ENCODE measurements at places on chromosomes 16 and 17.

DNA sequence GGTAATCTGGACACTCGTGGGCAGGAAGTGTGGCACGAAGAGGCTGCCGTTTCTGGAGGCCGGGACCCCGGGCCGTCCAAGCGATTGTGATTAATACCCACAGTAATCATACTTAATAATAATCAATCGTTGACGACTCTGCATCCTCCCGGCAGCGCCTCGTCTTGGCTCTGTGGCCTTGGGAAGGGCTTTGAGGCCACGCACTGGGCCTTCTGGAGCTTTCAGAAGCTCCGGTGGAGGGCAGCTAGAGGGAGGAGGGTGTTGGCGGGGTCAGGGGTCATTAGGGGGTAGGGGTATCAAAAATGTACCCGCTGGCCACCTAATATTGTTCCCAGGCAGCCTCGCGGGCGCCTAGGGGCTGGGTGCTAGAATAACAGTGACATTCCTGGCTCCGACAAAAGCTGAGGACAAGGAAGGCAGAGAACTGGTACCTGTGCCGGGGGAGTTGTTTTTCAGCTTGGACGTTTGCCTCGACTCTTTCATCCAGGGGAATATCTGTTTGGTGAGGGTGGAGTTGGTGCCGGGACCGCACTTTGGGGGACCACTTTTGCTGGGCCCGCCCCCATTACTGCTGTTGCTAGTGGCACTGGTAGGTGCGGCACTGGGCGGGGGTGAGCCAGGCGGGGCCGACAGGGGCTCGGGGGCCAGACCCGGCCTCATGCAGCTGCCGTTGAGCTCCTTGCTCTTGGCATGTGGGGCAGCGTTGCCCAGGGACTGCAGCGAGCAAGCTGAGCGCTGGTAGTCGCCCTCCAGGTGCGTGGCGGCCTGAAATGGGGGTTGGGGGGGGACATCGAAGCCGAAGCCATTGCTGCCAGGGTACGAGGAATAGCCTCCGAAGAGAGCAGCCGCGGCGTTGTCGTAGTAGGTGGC lies 6.9 kb upstream of the HOXB2 start:
- DNase-seq: no peak

- no peak for DNase-seq
Observed at GRCh38 chr17:78267253-78268073, 36.0 kb downstream of the TMEM235 start.

DNA sequence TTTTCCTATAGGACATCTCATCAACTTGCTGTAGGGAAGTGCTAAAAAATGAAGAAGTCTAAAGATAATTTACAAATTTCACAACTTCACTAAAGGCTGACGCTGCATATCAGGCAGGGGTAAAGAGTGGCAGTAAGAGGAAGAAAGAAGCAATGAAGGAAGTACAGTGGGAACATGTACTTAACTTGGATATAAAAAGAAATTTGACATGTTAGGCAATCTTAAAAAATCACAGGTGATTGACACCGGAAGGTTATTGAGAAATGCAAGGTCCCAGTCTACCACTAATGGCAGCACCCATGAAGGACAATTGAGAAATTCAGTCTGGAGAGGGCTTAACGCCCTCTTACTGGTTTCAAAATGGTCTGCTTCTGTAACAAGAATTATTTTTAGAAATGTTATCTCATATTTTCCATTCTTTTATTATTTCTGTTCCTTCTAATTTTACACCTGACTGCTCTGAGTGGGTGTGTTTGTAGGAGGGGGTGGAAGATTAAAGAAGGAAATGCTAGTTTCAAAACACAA lies 358.1 kb downstream of the KCNJ2 start:
- DNase-seq: no peak

- DNase-seq: no peak
Observed at GRCh38 chr16:17339764-17340541, 130.8 kb downstream of the XYLT1 start.

- no peak for DNase-seq
Observed at GRCh38 chr16:10083301-10083700, 98.9 kb downstream of the GRIN2A start.

DNA sequence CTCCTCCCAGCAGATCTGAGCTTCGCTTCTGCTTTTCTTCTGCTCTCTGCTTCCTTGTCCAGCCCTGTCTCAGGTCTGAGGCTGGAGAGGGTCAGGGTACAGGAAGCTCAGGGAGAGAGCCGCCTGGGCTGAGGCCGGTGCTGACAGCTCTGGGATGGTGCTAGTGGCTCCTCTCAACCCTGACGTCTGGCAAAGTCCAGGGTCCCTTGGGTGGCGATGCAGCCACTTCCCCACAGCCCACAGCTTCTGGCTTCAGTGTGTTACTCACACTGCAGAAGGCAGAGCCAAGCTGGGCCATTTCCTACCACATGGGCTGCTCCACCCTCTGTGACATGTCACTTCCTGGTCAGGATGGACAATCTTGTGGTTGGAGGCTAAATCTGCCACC lies at the start of gene CD300C:
CD300C (minus strand) TSS at position 273 of the 388 bp plus-strand sequence. CDS start 333 bp downstream, outside the sequence.
- no peak for DNase-seq

DNA sequence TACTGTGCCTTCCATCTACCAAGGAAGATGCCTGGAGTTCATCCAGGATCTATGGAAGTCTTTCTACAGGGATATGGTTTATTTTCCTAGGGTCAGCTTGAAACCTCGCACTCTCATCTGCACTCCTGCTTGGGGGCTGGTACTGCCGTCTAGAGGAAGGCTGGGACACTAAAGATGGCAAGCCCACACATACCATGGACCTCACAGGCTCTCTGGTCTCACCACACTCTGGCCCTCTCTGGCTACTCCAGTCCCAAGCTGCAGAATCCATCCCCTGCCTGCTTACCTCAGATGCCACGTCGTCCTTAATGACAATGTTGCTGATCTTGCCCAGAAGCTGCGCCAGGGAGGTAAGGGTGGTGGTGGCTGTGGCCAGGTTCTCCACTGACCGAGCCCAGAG lies 2.1 kb upstream of the UNC119 start:
- no peak for DNase-seq

GRCh38 chr17:17740615-17741348 lies 59.5 kb downstream of the RAI1 start:
- no peak for DNase-seq

- DNase-seq: no peak
Observed at GRCh38 chr16:5589812-5590373, 492.3 kb upstream of the EEF2KMT start.

- DNase-seq: no peak
Observed at GRCh38 chr16:71933913-71934695, 38.8 kb downstream of the IST1 start.

DNA sequence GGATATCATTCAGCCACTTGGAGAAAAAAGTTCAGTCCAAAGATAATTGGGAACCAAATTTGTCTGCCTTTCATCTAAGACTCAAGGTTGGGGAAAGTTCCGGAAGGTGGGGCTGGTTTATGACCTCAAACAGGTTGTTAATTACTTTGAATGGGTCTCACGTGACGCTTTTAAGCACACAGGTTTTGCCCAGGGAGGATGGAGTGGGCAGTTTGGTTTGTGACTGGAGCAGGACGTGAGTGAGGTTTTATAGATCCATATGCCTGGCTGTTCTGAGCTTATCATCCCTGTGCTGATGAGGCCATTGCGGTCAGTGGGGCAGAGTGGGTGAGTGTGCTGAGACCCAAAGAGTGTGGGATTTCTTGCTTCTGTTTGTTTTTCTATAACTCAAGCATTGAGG lies 38.7 kb upstream of the GPRC5B start:
- no peak for DNase-seq

DNA sequence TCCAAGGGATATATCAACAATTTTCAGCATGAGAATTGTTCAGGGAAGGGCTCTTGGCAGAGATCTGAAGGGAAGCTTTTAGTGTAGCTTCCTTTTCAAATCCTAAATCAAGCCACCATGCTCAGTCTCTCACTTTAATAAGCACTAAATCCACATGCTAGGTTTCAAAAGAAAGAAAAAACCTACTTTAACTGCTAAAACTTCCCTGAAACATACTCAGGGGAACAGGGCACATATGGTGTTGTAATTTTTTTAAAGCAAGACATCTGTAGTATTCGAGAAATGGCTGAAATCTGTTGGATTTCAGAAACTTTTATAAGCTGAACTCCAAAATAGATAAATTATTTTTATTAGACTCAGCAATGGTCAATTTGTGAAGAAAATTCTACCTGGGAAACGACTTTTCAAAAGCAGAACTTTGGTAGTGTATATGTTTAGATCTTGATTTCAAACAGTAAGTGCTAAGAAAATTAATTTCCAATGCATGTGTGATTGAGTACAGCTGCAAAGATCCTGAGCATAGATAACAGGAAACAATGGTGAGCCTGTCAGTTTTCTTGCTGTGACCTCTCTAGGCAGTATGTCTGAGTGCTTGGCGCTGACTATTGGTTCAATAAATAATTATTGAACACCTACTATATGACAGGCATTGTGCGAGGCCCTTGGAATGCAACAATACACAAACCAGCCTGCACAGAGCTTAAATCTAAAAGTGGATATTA lies 804.5 kb upstream of the SOX9 start:
- no peak for DNase-seq

- no peak for DNase-seq
Observed at GRCh38 chr16:8720080-8720966, 45.9 kb downstream of the ABAT start.

DNA sequence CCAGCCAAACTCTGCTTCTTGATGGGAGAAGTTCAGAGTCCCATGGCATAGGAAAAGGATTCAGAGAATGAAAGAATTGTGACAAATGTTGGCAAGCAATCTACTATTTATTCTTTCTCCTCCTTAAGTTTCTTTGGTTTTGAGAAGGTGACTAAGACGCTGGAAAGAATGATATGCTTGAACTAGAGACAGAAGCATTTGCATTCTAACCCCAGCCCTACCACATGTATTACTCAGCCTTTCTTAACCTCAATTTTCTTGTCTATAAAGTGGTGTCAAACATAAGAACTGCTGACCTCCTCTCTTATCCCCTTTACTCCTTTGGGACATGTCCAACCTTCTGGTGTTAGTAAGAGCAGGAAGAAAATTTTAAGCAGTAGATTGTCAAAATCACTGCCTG lies 124.7 kb downstream of the HS3ST2 start:
- no peak for DNase-seq

GRCh38 chr16:67936124-67936879 lies at the start of gene PSMB10:
Gene PSMB10 (minus strand): TSS chr16:67936850. CDS start chr16:67936749, 101 bp downstream.
- DNase-seq: no peak

- no peak for DNase-seq
Observed at GRCh38 chr16:48201515-48202201, 42.4 kb upstream of the LONP2 start.

DNA sequence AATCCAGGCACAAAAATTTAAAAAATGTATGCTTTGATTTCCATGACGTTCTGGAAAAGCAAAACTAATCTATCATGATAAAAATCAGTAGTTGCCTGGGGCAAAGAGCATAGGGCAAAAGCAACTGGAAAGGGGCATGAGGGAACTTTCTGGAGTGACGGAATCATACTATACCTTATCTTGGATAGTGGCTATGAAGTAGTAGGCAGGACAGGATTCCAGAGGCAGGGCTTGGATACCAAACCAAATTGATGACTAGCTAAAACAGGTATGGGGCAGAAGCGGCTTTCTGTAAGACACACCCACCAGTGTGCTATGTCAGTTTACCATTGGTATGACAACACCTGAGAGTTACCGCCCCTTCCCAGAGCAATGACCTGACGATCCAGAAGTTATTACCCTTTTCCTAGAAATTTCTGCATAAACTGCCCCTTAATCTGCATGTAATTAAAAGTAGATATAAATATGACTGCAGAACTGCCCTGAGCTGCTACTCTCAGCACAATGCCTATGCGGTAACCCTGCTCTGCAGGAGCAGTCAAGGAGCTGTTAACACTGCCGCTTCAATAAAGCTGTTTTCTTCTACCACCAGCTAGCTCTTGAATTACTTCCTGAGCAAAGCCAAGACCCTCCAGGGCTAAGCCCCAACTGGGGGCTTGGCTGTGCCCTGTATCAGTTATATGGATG lies 56.7 kb downstream of the CFDP1 start:
- DNase-seq: no peak

DNA sequence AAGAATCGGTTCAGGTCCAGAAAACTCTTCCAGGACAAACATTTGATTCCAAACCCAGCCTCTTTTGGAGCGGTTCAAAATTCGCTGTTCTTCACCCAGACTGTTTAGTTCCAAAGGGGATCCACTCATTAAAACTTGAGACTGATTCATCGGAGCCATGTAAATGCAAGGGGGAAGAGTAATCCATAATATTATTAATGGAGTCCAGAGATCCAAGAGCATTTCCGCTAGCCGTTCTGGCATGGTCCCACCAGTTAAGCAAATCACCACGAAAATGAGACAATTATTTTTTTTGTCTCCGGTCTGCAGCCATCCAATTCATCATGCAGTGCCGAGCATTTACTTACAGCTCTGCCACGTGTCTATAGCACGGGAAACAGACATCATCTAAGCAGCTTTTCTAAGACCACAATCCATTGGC lies 15.1 kb downstream of the CDH8 start:
- DNase-seq: no peak

DNA sequence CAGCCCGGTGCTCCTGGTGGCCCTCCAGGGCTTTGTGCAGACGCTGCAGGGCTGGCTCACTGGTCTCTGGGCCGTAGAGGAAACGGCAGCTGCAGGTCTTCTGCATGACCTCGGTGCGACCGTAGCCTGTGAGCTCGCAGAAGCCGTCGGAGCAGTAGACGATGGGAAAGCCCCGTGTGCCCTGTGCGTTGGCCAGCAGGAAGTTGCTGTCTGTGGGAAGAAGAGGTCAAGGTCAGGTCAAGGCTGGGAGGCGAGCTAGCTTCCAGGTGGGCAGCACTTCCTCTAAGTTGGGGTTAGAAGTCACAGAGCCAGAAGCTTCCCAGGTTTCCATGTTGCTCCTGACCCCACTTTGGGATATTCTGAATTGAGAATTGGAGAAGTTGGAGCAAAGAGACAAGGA lies 2.1 kb downstream of the KCNH4 start:
- peak; percentile 27 for DNase-seq

- DNase-seq: no peak
Observed at GRCh38 chr17:8420041-8420934, 15.4 kb upstream of the NDEL1 start.
